ENCODE measurements at places on chromosomes 16 and 17.

GRCh38 chr16:30068750-30069610, 3.4 kb downstream of the ALDOA start:
- DNase-seq: no peak

GRCh38 chr16:16020291-16020690, 70.9 kb downstream of the ABCC1 start:
- no peak for DNase-seq

GRCh38 chr16:23414731-23415130, 38.3 kb downstream of the COG7 start:
- DNase-seq: no peak

DNA sequence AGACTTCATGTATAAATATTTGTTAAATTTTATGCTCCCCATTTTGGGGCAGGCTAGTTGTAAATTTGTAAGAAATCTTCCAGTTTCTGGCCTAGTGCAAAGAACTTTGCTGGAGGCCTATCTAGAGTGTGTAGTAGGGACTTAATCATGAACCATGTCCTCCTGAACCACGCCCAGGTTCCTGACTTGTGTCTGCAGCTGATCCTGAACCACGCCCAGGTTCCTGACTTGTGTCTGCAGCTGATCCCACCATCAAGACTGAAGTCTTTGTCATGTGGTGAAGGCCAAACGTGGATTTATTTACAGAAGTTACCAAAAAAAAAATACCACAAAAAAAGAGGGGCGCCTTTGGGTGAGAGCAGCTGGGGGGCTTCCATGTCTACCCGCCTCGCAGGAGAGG, 33.1 kb downstream of the LMF1 start:
- DNase-seq: no peak

DNA sequence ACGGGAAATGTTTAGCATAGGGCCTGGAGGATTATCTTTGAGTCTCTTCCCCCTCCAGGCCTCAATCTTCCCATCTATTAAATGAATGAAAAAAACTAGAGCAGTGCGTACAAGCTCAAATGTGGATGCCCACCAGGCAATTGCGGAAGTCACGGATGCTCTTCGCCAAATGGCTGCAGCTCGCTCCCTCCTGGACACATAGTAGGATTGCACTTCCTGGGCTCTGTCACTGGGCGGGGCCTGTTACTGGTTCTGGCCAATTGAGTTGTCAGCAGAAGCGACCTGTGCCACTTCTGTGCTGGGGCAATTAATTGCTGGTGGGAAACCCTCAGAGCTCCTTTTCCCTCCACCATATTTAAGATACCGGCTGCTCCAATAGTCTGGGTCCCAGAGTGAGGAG, 168.2 kb upstream of the IRX6 start:
- no peak for DNase-seq

DNA sequence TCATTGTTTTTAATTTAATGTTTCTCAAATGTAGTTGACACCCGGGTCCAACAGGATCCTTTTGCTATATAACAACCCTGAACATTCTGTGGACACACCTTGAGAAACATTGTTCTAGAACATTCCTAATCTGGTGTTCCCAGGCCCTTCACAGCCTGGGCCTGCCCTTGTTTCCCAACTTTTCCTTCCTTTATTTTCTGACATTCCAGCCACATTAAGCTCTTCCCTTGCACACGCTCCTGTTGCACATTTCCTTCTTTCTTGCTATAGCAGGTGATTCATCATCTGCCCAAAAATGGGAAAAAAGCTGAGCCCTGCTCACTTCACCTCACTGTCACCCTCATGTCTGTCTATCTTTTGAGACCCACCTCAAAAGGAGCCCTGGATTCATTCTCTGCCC, 67.9 kb upstream of the MARCHF10 start:
- no peak for DNase-seq

GRCh38 chr16:27679899-27680298, 130.0 kb downstream of the KATNIP start:
- no peak for DNase-seq
